ENCODE measurements at places on chromosomes 6 and 20.

DNA sequence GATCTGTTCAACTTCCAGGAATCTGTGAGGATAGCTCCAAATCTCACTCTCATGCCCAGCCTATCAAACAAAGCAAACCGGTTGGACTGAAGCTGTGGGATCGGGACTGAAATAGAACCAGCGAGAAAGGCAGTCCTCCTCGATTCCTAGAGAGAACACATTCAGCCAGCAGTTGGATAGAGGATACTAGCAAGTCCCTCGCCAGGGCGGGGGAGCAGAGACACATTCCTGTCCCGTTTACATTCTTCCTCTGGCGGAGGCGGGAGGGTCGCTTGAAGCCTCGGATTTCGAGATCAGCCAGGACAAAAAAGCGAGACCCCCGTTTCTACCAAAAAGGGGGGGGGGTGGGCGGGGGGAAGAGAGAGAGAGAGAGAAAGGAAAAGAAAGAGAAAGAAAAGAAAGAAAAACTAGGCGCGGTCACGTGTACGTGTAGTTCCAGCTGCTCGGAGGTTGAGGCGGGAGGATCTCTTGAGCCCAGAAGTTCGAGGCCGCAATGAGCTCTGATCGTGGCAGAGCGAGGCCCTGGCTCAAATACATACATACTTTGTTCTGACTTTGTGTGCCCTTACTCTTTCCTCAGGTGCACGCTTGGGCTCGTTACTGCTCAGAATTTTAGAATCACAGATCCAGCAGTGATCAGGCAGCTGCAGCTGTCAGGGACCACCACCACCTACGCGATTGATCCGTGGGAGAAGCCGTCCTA lies 19.5 kb downstream of the ZNF311 start:
- no peak for DNase-seq

DNA sequence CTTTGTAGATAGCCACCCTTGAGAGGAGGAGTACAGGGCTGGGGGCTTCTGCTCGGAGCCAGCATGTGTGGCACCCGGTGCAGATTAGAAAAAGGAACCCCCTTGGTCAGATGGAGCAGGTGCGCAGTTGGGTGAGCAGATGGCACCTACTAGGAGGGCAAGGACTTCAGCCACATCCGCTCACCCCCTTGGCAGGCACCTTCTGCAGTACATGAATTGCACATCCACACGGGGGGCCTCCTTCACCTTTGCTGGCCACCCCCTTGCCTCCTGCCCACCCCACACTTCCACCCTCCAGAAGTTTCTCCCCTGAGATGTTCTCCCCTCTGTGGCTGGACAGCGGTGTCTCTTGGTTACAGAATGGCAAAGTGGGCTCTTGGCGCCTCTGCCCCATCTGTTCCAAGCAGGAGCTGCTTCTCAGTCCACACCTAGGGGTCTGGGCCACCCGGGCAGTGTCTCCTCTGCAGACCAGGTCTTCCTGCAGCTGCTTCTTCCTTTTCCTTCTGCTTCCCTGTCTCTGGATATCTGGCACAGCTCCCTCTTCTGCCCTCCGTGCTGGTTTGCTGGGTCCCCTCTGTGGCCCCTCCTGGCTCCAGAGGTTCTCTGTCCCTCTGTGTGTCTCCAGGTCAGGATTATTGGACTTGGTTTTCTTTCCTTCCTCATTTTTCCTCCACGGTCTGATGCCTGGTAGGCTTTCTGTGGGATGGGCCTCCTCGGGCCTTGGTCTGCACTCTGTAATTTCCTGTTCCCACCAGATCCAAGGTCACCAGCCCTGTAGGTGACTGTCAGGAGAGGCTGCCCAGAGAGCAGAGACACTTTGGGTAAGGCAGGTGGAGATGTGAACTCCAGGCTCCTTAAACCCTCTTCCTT lies 4.1 kb downstream of the MDFI start:
- no peak for DNase-seq

- DNase-seq: no peak
Observed at GRCh38 chr20:17357238-17357637, 130.4 kb downstream of the PCSK2 start.

DNA sequence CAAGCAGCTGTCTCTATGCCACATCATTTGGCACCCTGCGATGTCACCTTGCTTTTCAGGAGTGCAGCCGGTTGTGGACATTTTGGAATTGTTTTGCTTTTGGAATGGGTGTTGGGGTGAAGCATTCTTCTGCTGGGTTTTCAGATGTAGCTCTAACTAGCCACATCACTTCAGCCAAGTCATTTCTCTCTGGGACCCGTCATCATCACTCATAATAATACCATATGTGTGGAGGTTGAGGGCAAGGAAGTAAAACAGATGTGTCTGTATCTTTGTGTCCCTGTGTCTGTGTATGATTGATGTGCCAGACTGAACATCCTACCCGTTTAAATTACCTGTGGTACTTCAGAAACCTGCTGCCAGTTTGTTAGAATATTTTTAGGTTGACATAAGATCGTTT lies 49.5 kb upstream of the TULP4 start:
- DNase-seq: no peak

DNA sequence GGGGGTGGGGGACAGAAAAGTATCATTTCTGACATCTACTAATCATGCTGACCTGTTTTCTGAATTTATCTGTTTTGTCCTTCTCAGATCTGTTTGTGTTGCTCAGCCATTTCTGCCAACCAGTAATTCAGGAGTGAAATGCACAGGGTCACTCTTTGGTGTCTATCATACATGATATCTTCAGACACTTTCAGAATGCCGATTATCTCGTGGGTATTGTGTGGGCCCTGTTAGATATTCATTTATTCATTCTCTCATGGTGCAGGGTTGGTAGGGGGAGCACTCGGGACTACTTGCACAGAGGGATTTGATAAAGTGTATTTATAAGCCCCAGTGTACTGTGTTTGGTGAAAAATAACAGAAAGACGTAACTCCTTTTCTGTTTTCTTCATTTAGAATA lies 101.2 kb upstream of the CITED2 start:
- no peak for DNase-seq
